Activated CD4-positive, CD25-positive, alpha-beta regulatory T cell treated with anti-CD3 and anti-CD28 coated beads, Interleukin-2, amount 50 U/mL, for 72 hours (primary cell): ENCODE measurements at places on chromosomes 7 and 10.

- no peak for DNase-seq
These were observed 12.9 kb downstream of the MMRN2 start for GRCh38 chr10:86944471-86944870.

- no peak for DNase-seq
These were observed 47.3 kb upstream of the PIK3AP1 start for GRCh38 chr10:96767611-96768010.

- no peak for DNase-seq
These were observed 98.2 kb downstream of the MAPK8 start for GRCh38 chr10:48404646-48405045.

DNA sequence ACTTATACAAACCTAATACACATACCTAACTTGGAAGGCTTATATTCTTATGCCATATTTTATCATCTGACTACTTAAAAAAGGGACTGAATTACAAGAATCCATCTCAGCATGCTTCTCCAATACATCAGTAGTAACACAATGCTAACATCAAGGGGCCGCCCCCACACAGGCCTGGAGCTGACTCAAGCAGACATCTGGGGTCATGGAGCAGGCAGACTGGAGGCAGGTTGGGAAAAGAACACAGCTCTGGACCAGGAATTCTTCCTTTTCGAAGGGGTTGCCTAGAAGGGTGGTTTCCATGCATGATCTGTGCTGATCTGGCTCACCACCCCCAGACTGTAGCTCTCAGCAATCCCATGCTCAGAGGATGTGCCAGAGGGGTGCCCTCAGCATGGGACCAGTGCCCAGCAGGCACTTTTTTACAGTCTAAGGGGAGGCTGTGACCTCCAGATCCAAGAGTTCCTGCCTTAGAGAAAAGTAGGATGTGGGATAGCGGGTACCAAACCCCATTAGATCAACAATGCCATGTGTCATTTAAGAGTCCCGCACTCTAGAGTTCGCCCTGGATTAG, 26.1 kb upstream of the DUSP5 start:
- no peak for DNase-seq

- DNase-seq, result no peak
These were observed 42.4 kb downstream of the DNAH11 start for GRCh38 chr7:21585070-21585724.

- DNase-seq, result no peak
These were observed 1.5 kb downstream of the BCAP29 start for GRCh38 chr7:107581387-107582013.

- DNase-seq, result no peak
These were observed 256.7 kb downstream of the SEMA3A start for GRCh38 chr7:83937930-83938329.

DNA sequence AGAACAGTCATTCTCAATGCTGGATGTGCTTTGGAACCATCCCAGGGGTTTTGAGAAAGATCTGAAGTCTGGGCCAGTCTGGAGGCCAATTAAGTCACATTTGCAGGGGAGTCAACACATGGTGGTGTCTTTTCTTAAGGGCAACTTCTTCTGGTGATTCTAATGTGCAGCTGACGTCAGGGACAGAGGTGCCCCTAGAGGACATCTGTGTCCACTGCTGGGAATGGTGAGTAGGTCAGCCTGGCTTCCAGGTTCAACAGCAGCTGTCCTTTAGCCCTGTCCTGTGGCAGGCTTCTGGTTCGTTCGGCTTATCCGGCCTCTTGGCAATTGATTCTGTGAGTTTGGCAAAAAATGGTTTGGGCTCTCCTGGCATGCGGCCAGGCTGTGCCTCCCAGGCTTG, 269.7 kb upstream of the HABP2 start:
- DNase-seq, result no peak

DNA sequence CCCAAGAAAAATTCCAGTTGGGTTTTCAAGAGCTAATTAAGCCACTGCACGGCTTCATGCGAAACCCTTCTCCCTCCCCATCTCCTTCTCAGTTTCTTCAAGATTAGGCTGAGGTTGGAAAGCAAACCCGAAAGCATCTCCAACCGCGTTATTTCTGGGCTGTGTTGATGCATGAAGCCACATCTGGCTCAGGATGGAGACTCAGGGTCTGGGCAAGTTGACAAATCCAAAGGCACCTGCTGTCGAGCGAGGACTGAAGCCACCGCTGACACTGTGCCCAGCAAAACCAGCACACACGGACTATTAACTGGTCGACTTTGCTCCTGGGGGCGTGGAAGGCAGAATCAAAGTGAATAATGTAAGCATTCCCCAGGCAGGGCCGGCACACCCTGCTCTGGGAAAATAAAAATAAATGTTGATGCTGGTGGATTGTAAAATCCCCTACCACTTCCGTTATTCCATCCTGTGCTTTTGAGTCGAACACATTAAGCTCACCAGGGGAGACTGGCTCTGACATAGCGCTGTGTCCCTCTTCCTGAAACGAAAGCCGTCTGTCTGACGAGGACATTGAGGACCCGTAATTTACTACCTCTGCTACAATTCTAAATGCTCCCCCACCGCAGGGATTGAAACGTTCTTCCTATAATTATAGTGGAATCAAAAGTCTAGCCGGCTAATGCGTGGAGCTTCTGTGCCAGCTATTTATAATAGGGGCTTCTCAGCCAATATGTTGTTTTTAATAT, 269.8 kb downstream of the ADARB2 start:
- no peak for DNase-seq

GRCh38 chr7:41292487-41292886, 410.4 kb downstream of the INHBA start:
- DNase-seq, result no peak

DNA sequence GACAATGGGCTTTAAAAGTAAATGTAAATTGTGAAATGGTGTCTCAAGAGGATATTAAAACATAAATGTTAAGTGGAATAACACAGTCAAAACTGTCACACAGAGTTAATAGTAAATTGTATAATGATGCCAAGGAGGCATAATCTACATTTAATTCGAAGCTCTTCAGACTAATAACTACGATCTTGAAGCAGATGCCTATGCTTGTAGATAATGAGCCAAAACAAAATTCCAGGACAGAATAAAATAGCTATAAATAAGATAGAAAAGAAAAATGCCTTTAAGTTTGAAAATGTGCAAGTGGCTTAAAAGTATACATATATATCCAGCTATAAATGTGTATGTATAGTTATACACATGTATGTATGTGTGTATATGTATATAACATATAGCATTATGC, 17.5 kb downstream of the TWIST1 start:
- DNase-seq, result no peak

DNA sequence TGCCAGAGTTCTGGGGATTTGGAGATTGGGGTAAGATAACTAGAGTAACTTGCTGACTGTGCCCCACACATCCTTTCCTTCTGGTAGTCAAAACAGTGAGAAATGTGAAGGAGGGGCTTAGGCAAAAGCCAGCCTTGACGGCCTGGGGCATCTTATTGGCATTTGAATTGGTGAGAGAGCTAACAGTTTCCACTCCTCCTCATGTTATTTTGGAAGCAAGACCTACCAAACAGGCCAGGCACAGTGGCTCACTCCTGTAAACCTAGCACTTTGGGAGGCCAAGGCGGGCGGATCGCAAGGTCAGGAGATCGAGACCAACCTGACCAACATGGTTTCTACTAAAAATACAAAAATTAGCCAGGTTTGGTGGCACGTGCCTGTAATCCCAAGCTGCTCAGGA, 596.6 kb downstream of the GRM8 start:
- no peak for DNase-seq

GRCh38 chr10:124989526-124989925, 47.6 kb downstream of the ZRANB1 start:
- no peak for DNase-seq

GRCh38 chr7:84232646-84233045, 38.1 kb upstream of the SEMA3A start:
- DNase-seq, result no peak

DNA sequence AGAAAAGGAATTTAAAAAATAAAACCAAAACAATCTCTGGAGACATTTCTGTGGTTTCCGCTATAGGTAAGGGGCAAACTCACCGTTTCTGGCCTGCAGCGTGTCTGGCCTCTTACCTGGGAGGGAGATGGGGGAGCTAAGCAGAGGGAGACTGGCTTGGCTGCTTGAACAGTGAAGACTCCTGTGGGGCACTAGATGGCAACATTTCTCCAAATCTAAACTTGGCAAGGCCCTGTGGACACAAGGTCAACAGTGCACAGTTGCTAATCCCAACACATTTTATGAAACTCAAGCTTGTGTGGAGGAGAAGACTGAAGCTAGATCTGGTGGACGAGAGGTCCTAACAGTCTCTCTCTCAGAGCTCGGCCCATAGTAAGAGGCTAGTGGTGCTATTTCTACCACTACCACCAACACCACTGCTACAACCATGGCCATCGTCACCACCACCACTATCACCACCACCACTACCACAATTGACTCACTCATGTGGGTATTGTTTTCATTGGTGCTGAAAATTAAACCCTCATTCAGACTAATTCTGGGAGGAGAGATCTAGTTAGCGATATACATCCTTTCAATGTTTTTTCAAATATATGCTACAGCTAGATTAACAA, 28.4 kb upstream of the CDHR3 start:
- no peak for DNase-seq

DNA sequence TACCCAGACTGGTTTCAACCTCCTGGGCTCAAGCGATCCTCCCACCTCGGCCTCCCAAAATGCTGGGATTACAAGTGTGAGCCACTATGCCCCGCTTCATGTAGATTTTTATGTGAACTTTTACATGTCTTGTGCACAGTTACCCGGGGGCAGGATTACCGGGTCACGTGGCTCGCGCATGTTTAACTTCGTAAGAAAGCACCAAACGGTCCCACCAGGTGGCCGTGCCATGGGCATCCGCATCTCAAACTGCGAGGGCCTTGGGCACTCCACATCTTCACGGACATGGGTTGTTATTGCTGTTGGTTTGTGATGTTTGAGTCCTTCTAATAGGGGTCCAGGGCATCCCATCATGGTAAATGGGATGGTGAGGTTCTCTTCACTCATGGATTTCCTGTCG, 636.6 kb upstream of the FOXK1 start:
- DNase-seq, result no peak

DNA sequence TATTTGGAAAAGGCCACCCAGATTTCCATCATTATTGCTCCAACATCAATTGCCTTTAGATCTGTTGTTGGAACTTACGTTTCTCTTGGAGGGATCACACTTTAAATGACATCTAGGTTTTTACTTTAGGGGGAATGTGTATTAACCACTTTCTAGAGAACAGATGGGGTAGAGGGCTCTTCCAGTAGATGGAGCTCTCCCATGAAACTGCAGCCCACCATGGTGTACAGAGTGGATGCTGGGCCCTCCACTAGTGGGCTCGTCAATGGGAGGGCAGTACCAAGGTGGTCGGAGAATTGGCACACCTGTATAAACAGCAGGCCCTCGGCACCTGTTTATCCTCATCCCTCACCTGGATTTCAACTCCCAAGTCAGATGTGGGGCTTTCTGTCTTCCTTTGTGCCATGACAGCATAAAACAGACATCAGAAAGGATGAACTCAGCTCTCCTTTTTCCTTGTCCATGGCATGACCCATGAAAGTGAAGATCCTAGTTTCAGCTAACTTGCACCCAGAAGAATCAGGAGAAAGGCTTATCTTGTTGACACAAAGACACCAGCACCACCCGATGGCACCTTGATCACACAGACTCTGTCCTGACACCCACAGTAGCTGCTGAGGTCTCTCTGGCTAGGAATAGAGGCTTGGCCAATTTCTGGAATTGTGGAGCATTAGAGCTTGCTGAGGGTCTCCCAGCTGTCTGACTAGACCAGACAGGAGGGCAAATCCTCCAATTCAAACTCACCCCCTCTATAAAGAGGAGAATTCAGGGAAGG, 150.5 kb downstream of the CYP26A1 start:
- no peak for DNase-seq

GRCh38 chr7:69837387-69838068, 239.3 kb downstream of the AUTS2 start:
- DNase-seq, result no peak

GRCh38 chr10:85900061-85900460, 466.5 kb downstream of the GRID1 start:
- DNase-seq, result no peak

- DNase-seq, result no peak
These were observed 334.6 kb downstream of the PTPRN2 start for GRCh38 chr7:158252837-158253669.

GRCh38 chr10:13776861-13777311, 190.1 kb downstream of the PRPF18 start:
- DNase-seq, result no peak

DNA sequence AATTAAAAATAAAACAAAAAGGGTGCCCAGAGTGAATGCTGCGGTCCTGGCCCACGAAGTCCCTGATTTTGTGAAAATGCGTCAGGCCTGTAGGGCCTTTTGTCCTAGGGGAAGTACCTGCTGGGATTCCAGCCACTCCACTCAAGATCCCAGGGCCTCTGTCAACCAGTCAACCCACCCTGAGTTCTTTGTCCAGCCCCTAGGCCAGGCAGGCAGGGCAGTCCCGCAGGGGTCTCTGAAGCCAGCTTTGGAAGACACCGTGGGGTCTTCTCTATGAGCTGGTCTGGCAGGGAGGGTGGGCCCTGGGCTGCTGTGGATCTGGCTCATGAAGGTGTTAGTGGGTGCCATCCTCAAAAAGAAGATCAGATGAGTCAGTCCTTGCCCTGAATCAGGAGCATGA, 452.5 kb upstream of the MKI67 start:
- no peak for DNase-seq

DNA sequence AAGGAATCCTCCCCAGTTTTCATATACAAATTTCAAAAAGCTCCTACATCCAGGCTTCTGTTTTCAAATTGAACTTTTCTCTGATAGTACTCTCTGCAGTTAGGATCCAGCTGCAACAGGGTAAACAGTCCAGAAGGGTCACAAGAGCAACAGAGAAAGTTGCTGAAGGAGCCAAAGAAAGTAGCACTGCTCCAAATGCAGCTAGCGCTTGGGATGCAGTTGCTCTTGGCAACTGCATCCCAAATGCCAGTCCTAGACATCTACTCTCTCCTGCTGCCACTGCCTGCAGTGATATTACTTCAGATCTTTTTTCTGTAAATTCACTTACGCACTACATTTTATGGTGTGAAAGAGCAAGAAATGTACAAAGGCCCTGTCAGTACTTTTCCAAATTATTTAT, 14.6 kb downstream of the GPR37 start:
- DNase-seq, result no peak

DNA sequence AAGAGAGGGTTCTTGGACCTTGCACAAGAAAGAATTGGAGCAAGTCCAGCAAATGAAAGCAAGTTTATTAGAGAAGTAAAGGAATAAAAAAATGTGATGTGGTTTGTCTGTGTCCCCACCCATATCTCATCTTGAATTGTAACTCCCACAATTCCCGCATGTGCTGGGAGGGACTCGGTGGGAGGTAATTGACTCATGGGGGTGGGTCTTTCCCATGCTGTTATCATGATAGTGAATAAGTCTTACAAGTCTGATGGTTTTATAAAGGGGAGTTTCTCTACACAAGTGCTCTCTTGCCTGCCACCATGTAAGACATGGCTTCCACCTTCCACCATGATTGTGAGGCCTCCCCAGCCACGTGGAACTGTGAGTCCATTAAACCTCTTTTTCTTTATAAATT, 39.2 kb upstream of the FZD9 start:
- DNase-seq, result no peak

DNA sequence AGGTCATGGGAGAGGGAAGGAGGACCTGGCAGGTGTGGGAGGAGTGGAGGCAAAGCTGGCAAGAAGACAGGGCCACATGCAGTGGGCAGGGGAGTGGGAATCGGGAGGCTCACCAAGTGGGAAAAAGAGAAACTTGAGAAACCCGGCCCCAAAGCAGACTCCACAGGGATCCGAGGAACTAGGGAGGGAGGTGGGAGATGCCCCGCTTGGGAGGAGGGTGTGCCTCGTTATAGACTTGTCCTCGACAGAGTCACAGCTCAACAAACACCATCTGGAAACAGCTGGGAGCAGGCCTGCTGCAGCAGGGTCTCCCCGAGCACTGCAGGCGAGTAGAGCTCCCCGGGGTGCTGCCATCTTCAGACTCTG, 54.8 kb downstream of the MKI67 start:
- DNase-seq, result no peak
